ENCODE measurements at places on chromosomes 1 and 21. TPM values are rescaled to one million over a fixed set of nuclear protein-coding genes. Genes with fewer than 3 reads are reported as not detected.

GRCh38 chr1:155068599-155068998, 5.1 kb downstream of the EFNA4 start:
- ATAC-seq, result no peak

- ATAC-seq, result peak; percentile 91
Observed at GRCh38 chr21:34526618-34527290, 14.7 kb upstream of the KCNE1 start.

- ATAC-seq, result no peak
Observed at GRCh38 chr1:7009741-7010525, 224.7 kb downstream of the CAMTA1 start.

DNA sequence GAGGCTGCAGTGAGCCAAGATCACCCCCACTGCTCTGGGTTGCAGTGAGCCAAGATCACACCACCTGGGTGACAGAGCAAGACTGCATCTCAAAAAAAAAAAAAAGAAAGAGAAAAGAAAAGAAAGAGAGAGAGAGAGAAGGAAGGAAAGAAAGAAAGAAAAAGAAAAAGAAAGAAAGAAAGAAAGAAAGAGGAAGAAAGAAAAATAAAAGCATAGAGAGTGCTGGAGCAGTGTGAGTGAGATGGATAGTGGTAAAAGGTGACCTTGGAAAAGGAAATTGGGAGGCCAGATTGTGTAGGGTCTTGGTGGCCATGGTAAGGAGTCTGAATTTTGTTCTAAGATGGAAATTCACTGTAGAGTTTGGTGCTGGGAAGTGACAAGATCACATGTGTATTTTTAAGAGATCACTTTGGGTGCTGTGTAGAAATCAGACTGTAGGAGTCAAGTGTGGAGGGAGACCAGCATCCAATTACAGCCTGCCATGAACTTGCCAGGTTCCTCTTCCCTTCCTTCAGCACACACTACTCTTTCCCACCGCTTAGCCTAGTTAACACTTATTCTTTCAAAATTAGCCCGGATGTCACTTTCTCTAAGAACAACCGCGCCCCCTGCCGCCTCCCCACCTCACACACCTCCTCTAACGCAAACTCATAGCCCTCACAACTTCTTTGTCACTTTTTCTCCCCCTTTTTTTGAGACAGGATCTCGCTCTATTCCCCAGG, 17.9 kb downstream of the MTX1 start:
- ATAC-seq, result peak; percentile 43

DNA sequence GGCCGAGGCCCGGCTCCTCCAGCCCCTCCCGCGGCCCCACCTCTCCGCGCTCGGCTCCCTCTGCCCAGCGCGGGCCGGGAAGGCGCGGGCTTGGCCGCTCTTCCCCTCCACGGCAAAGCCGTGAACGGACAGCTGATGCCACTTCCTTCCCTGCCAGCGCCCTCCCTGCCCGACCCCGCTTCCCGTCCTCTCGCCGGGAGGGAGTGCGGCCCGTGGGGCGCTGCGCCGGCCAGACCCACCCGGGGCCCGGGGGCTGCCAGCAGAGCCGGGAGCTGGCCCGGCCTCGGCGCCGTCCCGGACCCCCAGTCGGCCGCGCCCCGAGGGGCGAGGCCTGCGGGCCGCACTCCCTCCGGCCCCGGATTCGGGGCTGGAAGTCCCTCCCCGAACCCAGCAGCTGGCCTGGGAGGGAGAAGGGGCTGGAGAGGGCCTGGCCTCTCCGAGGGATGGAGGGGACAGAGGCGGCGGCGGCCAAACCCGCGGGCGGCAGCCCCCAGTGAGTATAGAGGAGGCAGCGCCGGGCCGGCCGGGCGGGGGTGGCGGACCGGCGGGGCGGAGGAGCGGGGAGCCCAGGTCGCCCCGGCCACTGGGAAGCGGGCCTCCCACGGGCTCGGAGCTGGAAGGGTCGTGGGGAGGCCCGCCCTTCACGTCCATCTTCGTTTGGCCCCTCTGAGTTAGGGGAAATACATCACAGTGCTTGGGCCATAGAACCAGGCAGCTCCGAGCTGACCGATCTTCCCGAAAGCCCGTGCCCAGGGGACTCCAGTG, at the start of gene KIAA1614:
Gene KIAA1614, plus strand, starts transcription at position 97 of the 765 bp plus-strand sequence. Its CDS starts 347 bp downstream, at position 444.
- ATAC-seq, result peak; percentile 49

GRCh38 chr21:45130324-45130774, 56.0 kb downstream of the ADARB1 start:
- peak; percentile 55 for ATAC-seq

GRCh38 chr1:200217703-200218102, 190.2 kb downstream of the NR5A2 start:
- ATAC-seq, result peak; percentile 26

- ATAC-seq, result peak; percentile 2
Observed at GRCh38 chr1:205592443-205593003, 39.3 kb downstream of the ELK4 start.

- no peak for ATAC-seq
Observed at GRCh38 chr1:121517586-121518230, 332.9 kb downstream of the SRGAP2C start.

DNA sequence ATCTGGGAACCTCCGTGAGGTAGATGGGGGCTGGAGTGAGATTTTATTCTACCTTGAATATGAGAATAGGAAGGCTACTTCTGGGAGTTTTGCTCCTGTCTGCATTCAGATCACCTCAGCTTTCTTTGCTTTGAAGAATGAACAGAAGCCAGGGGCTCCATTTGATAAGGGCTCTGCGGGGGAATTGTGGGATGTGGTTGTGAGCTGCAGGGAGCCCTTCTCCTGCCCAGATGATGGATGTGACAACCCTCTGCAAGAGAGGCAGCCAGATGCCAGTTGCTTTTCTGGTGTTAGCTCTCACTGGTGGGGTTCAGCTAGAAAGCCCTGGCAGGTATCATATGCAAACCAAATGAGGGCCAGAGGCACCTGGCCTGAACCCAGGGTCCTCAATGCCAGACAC, 21.5 kb downstream of the IER5 start:
- no peak for ATAC-seq

GRCh38 chr1:201712387-201713085, 116.4 kb upstream of the IPO9 start:
- ATAC-seq, result no peak

DNA sequence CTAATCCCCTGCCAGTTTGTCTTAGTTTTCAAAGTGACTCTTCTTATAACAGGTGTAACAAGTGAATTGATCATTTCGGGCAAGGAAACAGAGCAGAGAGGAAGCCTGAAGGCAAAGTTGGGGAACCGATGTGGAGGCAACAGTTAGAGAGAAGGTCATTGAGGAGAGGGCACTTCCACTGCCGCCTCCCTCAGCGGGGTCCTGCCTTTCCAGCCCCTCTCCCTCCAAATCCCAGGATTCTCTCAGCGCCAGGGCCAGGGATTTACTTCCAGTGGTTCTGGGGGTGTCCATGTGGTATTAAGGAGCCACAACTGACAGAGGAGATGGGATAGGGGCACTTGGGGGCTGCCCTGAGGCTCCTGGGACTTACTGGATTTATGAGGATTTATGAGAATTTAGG, 39.7 kb upstream of the PDE9A start:
- ATAC-seq, result no peak

- no peak for ATAC-seq
Observed at GRCh38 chr1:190250368-190250767, 227.3 kb downstream of the BRINP3 start.

GRCh38 chr1:23148084-23148483, 20.6 kb downstream of the LUZP1 start:
- ATAC-seq, result no peak

GRCh38 chr1:228405200-228405978, 1.2 kb downstream of the TRIM11 start:
- ATAC-seq, result no peak

GRCh38 chr1:20166051-20166450, 19.8 kb upstream of the UBXN10 start:
- peak; percentile 12 for ATAC-seq

DNA sequence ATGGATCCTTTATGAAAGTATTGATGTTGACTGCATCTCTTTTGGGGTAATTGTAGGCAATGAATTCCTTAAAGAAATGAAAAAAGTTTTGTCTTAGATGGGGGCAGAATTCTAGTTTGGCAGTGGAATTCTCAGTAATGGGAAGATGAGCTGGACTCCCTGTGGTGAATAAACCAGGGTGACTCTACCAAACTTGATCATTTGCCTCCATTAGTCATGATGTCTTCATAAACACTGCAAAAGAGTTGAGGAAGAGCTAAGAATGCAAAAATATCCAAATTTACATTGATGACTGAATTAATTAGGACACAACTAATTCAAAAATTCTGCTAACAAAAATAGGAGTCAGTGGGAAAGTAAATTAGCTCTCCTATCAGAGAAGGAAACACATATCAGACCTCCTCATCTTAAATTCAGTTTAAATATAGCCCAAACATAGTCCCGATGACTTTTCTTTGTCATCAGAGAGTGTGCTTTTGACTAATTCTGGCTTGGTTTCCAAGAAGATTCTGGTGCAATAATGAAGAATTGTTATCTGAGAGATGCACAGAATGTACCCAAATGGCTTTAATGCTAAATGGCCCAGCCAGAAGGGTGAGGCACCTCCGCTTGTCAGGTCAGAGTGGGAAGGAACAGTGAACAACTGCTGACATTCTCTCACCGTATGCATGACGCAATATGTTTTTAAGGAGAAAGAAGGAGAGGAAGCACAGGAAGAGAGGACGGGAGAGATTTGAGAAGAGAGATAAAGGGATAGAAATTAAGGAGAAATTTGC, 525.1 kb downstream of the LMO4 start:
- ATAC-seq, result no peak

GRCh38 chr1:97078872-97079271, 357.3 kb downstream of the PTBP2 start:
- ATAC-seq, result no peak

DNA sequence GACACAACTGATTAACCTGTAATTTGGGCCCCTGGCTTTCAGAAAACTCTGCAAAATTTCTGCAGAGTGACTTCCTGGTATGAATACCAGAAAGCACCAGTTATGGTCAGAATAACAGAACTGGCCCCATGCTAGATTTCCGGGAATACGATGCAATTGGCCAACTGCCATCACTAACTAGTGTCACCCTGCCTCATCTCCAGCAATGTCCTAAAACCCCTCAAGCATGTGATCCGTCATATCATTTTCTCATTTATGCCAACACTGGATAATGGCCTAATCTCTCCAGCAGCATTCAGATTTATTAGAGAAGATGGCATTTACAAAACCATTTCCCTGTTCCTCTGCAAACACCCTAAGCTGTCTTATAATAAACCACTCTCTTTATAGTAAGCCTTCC, 15.4 kb downstream of the KAZN start:
- no peak for ATAC-seq

DNA sequence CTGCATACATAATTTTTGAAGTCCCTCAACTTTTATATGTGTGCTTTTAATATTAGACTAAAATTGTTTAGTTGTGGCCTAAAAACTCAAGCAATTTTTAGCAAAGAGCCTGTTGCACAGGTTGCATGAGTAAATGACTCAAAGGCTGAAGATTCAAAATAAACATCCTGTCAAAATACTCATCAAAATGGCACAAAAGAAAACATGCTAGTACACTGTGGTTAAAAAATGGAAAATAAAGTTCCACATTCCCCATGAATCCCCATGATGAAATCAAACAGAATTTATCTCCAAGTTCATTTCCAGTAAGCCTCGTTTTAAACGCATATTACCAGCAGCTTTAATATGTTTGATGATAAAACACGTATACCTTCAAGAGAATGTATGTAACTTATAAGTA, 230.1 kb upstream of the MAP1LC3C start:
- ATAC-seq, result no peak

- no peak for ATAC-seq
Observed at GRCh38 chr1:201452866-201453265, 16.1 kb downstream of the PHLDA3 start.

- peak; percentile 61 for ATAC-seq
Observed at GRCh38 chr1:110787328-110788071, 85.4 kb upstream of the CD53 start.

DNA sequence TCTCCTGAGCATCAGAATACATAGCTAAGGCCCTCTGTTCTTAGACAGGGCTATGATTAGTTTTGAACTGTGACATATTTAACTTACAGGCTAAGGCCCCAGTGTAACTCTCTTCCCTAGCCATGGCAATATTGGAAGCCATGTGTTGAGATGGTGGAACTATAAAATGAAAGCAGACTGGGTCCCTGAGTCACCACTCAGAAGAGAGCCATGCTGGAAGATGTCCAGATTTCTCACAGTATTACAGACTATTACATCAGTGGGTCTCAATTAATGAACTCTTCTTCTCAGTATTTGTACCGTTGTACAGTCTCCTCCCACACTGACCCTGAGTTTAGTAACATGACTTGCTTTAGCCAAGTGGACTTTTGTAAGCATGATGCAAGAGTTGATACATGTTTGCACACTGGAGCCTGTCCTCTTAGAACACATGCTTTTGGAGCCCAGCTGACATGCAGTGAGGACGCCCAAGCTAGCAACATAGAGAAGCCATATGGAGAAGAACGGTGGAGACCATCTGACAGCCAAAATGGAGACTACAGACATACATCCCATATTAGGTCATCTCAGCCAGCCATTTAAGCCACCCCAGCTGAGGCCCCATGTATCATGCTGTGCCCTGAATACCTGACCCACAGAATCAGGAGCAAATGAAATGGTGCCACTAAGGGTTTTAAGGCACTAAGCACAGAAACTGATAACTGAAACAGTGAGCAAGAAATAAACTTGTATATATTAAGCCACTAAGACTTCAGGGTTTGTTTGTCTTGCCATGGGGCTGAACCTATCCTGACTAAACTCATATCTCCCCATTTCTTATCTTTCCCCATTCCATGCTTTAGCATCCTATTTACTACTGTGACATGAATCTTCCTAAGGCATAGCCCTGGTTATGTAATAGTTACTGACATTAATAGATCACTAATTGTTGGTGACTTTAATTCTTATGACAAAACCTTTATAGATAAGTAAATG, 24.4 kb downstream of the TBX15 start:
- ATAC-seq, result peak; percentile 52

- ATAC-seq, result no peak
Observed at GRCh38 chr1:152169366-152170025, 10.5 kb upstream of the RPTN start.

- ATAC-seq, result peak; percentile 9
Observed at GRCh38 chr1:7462617-7463016, 308.5 kb upstream of the VAMP3 start.

- ATAC-seq, result no peak
Observed at GRCh38 chr1:222818171-222818570, 3.3 kb downstream of the DISP1 start.

Gene CHAF1B
- total RNA-seq, result 5.4 TPM

Gene CYYR1
- 4.6 TPM for total RNA-seq

Gene GFI1
- 0.24 TPM for total RNA-seq

Gene MEX3A
- 1.7 TPM for total RNA-seq

Gene KLHDC7A
- 0.28 TPM for total RNA-seq

Gene TMIGD3
- not detected for total RNA-seq

Gene TRIM17
- 1.3 TPM for total RNA-seq

Gene ALG14
- 4.6 TPM for total RNA-seq

Gene GJA8
- not detected for total RNA-seq

Gene NPHS2
- total RNA-seq, result not detected

Gene MIXL1
- total RNA-seq, result not detected

Gene FCMR
- total RNA-seq, result 2.9 TPM

Gene EPS8L3
- not detected for total RNA-seq

Gene ZBTB8OS
- total RNA-seq, result 30.6 TPM

All from esophagus mucosa (tissue), 1 donor.